ENCODE measurements at places on chromosomes 16 and 17.

DNA sequence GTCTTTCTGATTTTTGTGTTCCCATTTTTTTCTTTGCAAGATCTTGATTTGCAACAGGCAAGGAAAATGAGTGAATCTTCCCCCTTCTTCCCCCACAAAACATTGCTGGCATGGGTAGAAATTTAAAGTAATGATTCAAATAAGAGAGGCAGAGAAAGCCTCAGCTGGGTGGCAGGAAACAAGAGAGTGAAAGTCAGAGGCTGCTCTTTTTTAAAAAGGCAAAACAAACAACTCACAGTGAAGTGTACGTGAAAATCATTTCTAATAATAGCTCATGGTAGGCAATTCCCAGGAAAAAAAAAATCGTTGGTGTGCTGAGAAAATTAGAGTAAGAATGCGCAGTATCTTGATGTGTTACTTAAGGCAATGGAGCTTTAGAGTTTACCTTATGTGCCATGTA, 229.5 kb downstream of the FTO start:
- DNase-seq = no peak

- DNase-seq = peak; percentile 88
Measured at GRCh38 chr16:27313422-27314160, at the start of gene IL4R. Gene IL4R (plus strand): TSS chr16:27313974. CDS start chr16:27340204, 26,230 bp downstream.

GRCh38 chr17:57858838-57859237, 9.0 kb upstream of the MRPS23 start:
- DNase-seq = no peak

DNA sequence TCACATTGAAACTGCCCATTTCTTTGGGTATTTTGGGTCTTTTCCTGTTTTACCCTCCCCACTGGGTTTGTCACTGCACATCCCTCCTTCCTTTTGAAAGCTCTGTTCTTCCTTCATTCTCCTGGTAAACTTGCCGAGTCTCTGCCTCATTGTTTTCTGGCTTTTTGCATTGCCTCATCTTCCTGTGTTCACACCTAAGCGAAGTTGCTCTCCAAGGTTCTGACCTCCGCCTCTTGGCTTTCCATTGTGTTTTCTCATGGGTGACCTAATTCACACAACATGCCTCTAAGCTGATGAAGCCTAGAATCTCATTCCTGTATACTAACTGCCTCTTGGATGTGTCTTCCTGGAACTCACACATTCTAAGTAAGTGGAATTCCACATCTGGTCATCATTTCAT, 1096.1 kb upstream of the EEF2KMT start:
- DNase-seq = peak; percentile 28

- no peak for DNase-seq
Measured at GRCh38 chr16:83389751-83390150, 418.0 kb upstream of the HSBP1 start.

DNA sequence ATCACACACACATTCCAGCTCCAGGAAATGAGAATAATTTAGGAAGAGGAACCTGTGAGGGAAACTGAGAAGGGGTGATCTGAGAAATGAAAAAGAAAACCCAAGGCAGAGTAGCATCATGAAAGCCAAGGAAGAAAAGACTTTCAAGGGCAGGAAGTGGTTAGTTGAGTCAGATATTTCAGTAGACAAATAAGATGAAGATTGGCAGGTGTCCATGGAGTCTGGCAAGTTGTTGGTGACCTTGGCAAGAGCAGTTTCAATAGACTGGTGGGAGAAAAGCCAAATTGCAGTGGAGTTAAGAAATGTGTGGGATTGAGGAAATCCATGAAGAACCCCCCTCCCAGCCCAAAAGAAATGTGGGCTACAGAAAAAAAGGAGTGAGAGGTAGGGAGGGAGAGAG, 10.7 kb downstream of the GNAO1 start:
- DNase-seq = no peak

GRCh38 chr17:40362696-40363110, 1.8 kb downstream of the GJD3 start:
- peak; percentile 94 for DNase-seq

DNA sequence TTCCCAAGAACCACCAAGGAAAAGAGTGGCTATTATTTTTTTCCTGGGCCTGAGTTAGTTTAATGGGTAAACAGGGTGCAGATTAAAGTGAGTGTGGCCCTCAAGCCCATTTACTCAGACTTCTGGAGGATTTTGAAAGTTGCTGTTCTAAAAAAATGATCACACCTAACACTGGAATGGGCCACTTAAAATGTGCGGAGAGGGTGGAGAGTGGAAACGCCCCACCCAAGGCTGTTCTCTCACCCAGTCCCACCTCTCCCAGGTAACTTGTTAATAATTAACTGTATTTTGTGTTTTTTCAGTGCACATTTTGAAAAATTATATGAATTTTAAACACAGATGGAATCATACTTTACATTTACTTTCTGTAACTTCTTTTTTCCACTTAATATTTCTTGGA, 5.4 kb downstream of the HIRIP3 start:
- no peak for DNase-seq

Measured in Caco-2 (cell line).